ENCODE measurements at places on chromosomes 2 and 18. TPM values are rescaled to one million over a fixed set of nuclear protein-coding genes. Genes with fewer than 3 reads are reported as not detected.

IDH1 gene
- total RNA-seq = 3.4 TPM

SPATA3 gene
- total RNA-seq = not detected

SGO2 gene
- total RNA-seq = 0.64 TPM

GKN1 gene
- not detected for total RNA-seq

SIX3 gene
- not detected for total RNA-seq

GALNT13 gene
- total RNA-seq = not detected

NOL4 gene
- total RNA-seq = not detected

TMEM182 gene
- 2.0 TPM for total RNA-seq

SEC11C gene
- total RNA-seq = 44.1 TPM

UGT1A6 gene
- total RNA-seq = not detected

SLC9A4 gene
- not detected for total RNA-seq

All from CD4-positive, alpha-beta T cell (primary cell).